Left ventricle myocardium inferior (tissue), 1 donor: ENCODE measurements at places on chromosomes 3 and 15.

GRCh38 chr3:112976001-112976400 is 1.1 kb upstream of the CD200R1 start:
- DNase-seq, result no peak

GRCh38 chr3:165805946-165806561 is 31.2 kb downstream of the BCHE start:
- DNase-seq, result no peak

DNA sequence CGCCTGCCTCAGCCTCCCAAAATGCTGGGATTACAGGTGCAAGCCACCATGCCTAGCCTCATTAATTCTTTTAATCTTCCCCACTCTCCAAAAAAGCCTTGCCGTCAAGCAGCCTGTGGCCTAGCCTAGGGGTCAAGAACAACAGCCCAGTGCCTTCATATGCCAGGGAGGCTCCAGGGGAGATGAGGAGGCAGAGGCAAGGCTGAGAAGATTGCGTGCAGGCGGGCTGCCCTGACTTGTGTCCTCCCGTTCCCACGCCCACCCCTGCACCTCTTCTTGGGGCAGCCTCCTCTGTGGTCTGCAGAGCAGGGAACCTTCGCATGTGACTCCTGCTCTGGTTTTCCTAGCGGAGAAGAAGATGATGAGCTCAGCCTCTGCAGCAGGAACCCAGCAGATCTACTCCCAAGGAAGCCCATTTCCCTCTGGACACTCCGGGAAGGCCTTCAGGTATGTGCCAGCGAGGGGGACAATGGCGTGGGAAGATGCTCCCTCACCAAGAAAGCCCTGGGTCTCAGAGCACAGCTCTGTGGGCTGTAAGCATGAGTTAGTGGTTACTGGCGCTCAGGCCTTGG is 118.5 kb upstream of the ABHD17C start:
- no peak for DNase-seq

- DNase-seq, result no peak
Measured at GRCh38 chr15:81852411-81853149, 193.2 kb downstream of the MEX3B start.

DNA sequence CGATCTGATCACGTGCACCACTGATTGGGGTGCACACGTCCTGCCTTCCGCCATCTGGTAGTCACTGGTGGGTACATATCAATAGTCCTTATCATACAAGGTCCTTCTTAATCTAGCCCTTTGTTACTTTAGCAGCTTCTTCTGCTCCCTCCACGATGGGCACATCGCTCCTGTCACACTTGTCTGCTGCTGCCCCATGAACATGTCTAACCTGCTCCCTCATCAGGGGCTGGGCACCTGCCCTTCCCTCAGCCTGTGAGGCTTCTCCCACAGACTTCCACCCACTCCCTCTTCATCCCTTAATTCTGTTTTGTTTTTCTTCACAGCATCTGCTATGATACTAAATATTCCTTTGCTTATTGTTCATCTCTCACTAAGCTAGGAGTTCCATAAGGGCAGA is 82.5 kb downstream of the UACA start:
- DNase-seq, result no peak

DNA sequence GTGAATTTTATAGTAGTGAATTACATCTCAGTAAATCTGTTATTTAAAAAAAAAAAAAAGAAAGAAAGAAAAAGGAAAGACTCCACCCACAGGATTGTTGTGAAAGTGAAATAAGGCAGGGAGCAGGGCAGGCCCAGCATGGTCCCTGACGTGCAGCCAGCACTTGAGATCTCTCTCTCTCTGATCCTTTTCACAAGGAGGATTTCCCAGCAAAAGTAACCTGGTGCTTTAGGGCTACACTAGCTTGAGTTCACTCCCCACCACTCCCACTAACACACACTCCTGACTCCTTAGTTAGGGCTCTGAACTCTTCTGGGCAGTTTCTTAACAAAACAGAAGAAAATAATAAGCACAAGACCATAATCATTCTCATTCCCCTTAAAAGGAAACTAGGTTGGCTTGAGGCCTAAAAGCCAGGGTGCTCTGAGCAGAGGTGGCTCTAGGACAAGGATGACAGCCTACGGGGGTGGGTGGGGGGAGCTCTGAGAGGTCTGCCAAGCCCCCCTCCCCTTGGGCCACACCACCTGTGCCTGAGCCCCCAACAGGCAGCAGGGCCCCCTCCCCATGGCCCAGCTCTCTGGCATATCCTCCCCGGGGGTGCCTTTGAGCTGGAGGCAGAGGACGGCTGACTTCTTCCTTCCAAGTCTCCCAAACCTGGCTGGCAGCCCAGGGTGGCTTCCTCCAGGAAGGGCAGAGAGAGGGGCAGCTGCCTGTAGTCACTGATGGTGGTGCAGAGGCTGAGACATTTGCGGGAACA is 856 bp downstream of the TMEM40 start:
- peak; percentile 34 for DNase-seq

- no peak for DNase-seq
Measured at GRCh38 chr3:88307666-88308065, 157.9 kb downstream of the C3orf38 start.

GRCh38 chr15:74203914-74204431 is 1.4 kb upstream of the STRA6 start:
- DNase-seq, result peak; percentile 25

GRCh38 chr3:25573386-25574171 is 91.1 kb downstream of the TOP2B start:
- DNase-seq, result no peak

DNA sequence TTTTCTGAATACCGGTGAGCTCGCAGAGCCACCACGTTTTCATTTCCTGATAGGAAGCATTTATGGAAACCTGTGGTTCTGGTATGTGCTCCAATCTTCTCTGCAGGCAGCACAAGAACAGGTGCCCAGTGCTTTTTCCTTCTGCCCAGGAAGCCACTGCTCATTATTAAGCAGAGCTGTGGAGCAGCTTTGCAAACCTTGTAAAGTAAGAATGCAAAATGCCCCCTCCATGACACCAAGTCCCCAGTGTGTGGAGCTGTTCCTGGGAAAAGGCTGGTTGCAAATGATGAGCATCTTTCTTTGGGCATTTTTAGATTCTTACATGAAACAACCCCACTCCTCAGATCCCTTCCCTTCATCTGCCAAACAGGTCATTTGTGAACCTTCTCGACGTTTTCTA is 65.7 kb upstream of the MRPL3 start:
- DNase-seq, result no peak

DNA sequence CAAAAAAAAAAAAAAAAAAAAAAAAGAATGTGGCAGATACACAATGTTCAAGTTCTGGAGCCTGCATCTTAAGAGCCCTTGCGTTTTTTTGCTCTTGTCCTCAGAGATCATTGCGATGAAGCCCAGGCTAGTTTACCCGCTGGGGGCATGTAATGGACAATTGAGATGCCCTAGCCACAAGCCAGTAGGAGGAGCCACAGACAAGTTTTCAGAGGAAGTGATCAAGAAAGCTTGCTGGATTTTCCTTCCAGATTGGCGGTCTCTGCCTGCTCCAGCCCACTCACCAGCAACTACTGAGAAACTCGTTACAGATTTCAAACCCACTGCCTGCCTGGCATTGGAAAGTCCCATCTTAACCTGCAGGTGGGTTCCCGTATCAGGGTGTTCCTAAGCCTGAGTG is 192.1 kb upstream of the EOMES start:
- no peak for DNase-seq

- no peak for DNase-seq
Measured at GRCh38 chr3:40920041-40920440, 279.3 kb upstream of the CTNNB1 start.

- DNase-seq, result peak; percentile 29
Measured at GRCh38 chr15:75620058-75620820, 5.3 kb downstream of the SNUPN start.

DNA sequence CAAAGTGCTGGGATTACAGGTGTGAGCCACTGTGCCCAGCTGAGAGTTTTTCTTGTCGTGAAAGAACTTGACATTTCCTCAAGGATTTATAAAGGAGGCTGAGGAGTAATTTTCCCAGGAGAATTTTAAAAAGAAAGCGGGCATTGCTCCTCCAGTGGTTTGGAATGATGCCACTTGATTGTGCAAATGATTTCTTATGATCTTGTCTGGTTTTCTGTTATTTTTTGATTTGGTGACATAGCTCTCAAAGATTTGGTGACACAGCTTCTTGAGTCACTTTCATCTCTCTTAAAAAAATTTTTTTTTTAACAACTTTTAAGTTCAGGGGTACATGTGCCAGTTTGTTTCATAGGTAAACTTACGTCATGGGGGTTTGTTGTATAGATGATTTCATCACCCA is 24.6 kb upstream of the NFKBIZ start:
- no peak for DNase-seq

DNA sequence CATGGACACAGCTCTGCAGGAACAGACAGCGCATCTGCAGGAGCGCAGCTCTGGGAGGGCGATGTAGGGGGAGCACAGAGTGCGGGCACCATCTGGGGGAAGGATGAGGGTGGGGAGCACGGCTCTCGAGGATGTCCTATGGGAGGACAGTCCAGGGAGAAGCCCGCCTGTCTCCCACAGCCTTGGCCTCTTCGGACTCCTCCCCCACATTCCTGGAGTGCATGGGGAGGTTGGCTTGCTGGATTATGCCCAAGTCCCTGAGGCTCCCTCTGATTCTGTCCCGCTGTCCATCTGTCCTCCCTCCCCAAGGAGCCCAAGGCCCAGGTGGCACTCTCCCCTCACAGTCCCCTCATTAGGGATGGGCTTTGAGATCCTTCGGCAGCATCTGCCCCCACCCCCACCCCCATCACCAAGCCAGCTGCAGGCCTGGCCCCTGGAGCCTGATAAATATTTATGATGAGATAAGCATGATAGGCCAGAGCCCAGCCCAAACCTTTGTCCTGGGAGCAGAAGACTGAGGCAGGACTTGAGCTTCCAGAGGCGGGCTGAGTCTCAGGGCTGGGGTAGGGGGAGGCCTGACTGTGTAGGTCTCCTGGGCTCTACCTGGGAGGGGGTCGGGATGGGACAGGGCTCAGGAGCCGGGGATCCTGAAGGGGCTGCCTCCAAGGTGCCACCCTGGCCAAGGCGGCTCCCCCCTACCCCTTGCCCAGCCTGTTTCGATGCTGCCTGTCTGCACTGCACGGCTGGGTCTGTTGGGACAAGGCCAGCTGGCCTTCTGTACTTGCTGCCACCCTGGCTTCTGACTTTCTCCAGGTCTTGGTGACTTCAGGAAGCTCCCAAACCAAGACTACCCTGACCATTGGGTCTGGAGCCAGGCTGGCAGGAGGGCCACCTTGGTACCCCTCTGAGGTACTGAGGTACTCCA is 28.6 kb upstream of the SEMA3F start:
- peak; percentile 11 for DNase-seq

DNA sequence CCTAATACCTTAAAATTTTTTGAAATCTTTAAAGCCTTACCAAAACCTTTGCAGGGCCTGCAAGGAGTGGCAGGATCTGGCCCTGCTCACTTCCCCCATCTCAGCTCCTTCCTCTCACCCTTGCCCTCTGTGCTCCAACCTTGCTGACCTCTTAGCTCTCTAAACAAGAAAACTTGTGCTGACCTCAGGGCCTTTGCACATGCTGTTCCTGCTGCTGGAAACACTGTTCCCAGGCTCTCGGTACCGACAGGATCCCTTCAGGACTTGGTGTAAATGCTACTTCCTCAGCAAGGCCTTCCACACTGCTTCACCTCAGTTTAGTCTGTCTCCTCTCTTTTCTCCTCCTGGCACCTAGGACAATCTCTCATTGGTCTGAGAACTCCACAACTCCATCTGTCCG is 155.4 kb upstream of the IQSEC1 start:
- no peak for DNase-seq

DNA sequence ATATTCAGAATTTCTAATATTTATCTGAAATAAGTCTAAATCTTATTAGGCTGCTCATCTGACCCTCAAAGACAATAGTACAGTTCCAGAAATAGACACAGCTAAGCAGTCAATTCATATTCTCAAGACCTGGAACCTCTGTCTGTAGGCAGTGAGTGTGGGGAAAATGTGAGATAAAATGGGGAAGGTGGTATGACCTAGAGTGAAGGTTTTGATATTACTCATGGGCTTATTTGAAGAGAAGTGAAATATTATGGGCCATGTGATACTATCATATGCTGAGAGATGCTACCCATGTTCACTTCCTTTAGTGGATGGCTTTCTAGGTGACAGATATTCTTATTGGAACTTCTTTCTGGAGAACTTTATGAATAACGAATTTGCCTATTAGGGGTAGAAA is 33.5 kb downstream of the TGFBR2 start:
- no peak for DNase-seq

DNA sequence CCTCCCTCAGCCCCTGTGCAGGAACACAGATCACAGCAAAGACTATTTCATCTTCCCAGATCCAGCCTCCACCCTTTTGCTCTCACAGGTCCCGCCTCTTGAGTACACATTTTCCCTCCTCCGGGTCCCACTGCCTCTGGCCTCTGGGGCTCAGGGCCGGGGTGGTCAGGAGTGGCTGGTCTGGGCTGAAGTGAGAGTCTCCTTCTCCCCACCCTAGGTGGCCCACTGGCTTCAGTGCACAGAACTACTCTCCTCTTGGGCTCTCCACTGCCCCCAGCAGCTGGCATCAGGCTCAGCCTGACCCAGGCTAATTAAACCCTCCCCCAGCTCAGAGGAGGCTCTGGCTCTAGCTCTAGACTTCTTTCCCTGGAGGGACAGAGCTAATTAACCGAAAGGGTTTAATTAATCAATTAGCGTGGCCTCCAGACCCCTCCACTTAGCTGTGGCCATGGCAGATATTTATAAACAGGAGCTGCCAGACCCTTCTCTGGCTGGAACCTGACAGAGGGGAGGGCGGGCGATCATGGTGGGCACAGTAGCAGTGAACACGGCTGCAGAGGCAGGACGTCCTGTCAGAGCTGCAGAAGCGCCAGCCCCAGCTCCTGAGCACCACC is 15.1 kb downstream of the DUSP7 start:
- no peak for DNase-seq

- DNase-seq, result no peak
Measured at GRCh38 chr15:44130778-44131177, 64.3 kb downstream of the FRMD5 start.

DNA sequence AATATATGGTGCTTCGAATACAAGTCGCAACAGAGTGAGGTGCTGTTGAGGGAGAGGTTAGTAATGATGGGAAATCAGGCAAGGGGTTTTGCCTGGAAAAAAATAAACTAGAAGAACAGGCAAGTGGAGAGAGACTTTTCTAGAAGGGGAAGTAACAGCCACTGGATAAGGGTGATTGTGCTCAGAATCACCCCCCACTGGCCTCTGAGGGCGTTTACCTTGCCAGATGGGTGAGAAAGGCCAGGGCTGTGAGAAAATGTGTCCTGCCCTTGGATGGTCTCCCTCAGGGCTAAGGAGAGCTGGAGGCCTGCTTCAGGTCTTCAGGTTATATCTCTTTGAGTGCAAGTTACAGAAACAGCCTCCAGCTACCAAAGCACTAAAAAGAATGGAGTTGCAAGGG is 151.8 kb downstream of the MEX3B start:
- DNase-seq, result no peak

DNA sequence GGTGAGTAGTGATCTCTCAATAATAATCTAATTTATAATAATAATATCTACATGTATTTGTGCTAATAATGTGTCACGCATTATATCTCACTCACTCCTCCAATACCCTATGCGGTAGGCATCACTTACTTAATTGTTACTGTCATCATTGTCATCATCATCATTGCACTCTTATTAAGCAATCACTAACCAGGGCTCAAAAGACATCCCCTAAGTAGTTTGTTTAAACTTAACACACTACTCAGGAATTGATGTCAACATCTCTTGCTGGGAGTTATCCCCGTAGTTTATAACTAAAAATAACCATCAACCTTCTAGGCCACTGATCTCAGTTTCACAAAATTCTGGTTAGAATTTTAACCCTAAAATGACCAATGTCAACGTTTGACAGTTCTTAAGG is 56.8 kb upstream of the ICE2 start:
- DNase-seq, result no peak
